HuH-7 (cell line): ENCODE measurements at places on chromosomes 5 and 9.

DNA sequence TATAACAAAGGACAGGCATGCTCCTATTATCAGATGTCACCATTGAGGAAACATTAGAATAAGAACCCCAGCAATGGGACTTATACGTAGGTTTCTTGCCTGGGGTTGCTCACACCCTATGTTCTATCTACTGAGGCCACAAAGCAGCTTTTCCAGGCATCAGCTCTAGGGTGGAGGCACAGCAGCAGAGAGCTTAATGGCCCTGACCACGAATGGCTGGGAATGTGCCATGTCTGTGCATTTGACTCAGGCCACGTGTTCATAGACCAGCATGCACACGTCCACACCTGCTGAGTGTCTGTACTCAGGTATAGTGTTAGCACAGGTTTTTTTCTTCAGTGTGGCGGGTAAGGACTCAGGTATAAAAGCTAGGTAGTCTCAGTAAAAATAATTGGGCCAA, 129.4 kb downstream of the AOPEP start:
- DNase-seq, result no peak

DNA sequence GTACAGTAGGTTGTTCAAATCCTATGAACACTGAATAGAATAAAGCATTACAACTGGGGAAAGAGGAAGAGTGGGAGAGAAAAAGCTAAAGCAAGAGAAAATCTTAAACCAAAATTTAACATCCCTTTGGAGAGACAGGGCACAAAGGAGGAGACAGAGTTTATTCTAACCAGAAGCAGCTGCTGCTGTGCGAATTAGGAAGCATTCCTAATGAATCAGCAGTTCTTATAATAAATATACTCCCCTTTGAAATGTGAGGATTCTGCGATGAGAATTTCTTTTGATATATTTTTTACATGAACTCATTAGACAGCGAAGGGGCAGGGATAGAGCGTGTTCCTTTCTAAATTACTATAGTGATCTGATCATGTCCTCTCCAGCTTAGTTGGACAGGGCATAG, 233.4 kb downstream of the DENND1A start:
- DNase-seq, result no peak

GRCh38 chr9:130638284-130639123, 25.9 kb upstream of the PRDM12 start:
- no peak for DNase-seq

DNA sequence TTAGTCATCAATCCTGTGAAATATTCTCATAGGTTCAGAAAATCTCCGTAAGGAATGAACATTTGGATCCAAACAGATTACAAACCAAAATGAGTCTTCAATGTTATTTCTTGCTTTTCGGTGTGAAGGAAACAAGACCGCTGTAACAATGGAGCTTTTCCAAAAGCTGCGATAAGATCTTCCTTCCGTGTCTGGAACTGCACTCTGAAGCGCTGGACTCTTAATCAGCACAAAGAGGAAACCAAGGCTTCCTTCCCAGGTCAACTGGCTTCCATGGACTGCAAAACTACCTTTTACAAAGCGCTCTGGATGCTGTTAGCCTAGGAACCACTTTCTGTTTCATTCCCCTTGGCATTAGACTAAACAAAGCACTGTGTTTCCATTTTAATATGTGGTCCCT, 137.9 kb upstream of the BASP1 start:
- DNase-seq, result no peak

- DNase-seq, result no peak
These were observed 350.5 kb upstream of the DAB2 start for GRCh38 chr5:39775086-39775796.

GRCh38 chr5:77832166-77832770, 56.1 kb upstream of the TBCA start:
- DNase-seq, result no peak

GRCh38 chr9:136722969-136723356, 10.6 kb downstream of the DIPK1B start:
- no peak for DNase-seq

GRCh38 chr5:132064140-132064539, 3.7 kb downstream of the IL3 start:
- DNase-seq, result no peak

DNA sequence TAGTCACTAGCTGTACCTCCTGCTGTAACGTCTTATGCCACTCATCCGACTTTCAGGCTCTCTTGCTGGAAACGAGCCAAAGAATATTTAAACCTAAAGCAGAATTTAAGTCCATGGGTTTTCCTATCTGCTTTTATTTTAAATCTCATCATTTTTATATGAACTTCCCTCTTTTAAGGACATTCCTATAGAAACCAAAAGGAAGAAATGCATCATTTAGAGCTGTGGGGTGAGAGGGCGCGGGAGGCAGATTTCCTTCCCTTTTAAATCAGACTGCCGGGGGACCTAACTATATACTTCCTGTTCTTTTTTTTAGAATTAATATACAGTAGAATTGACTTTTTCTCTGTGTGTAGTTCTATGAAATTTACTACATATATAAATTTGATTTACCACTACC, 468.8 kb downstream of the BNC2 start:
- no peak for DNase-seq

- DNase-seq, result no peak
These were observed 376.7 kb downstream of the DNAH5 start for GRCh38 chr5:13567819-13568218.

DNA sequence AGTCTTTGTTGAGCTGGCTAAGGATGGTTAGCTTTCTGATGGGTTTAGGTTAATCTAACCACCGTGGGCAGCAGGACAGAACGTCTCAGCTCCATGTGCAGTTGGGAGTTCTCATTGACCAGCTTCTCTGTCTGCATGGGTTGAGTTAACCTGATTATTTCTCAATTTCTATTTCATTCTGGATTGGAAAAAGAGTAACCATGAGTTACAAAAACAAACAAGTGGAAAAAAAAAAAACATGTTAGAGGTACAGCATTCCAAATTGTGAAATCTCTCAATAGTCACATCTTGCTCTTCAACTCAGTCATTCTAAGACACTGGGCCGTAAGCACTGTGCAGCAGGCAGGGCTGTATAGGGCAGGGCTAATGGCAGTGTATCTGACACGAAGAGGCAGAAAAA, 343.7 kb upstream of the KLF4 start:
- DNase-seq, result no peak

- DNase-seq, result no peak
These were observed 586.4 kb downstream of the ACTL7B start for GRCh38 chr9:108269371-108269770.

- DNase-seq, result no peak
These were observed 70.2 kb downstream of the SEMA4D start for GRCh38 chr9:89427621-89428221.

GRCh38 chr5:138635265-138635664, 60.1 kb upstream of the HSPA9 start:
- DNase-seq, result no peak

DNA sequence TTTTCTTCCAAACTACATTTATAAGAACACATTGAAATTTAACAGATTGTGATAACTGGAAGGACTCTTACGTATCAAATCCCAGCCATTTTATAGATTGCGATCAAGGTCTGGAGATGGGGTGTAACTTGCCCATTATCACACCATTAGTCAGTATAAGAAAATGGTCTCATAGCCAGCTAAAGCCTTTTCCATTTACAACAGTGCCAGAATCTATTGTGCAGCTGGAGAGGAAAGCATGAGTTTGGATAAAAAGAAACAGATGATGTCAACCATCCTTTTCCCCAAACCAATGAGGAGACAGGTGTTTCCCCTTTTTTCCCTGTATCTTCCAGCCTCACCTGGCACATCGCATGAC, 658.8 kb downstream of the ACTL7B start:
- no peak for DNase-seq

GRCh38 chr5:15285901-15286583, 213.9 kb upstream of the FBXL7 start:
- no peak for DNase-seq

GRCh38 chr9:101586651-101587050, 8.1 kb downstream of the PPP3R2 start:
- DNase-seq, result no peak

GRCh38 chr9:74333384-74334032, 163.6 kb upstream of the RORB start:
- DNase-seq, result no peak

DNA sequence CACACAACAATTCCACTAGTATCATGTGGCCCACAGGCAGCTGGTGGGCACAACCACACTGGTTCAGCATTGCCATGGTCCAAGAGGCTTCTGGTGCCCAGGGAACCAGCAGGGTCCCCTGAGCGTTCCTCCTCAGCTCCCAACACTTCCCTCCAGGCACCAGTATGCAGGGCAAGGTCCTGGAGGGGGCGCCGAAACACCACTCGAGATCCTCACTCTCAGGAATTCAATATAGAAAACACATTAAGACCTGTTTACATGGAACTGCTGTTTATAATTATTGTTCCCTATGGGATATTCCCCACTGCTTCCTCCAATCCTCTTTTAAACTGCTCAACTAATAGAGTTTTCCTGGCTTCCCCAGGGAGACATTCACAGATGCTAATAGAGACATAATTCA, 91.9 kb upstream of the GABRP start:
- no peak for DNase-seq

- DNase-seq, result no peak
These were observed 445.8 kb upstream of the RIOK2 start for GRCh38 chr5:97628807-97629206.

GRCh38 chr9:8457055-8457454, 657.5 kb upstream of the DMAC1 start:
- DNase-seq, result no peak

GRCh38 chr9:33676746-33677505, 118.4 kb upstream of the PRSS3 start:
- peak; percentile 12 for DNase-seq

GRCh38 chr5:126166368-126166767, 256.8 kb upstream of the GRAMD2B start:
- DNase-seq, result no peak

GRCh38 chr5:170469414-170469813, 34.4 kb upstream of the KCNIP1 start:
- no peak for DNase-seq
